Psoas muscle (tissue), 8 donors: ENCODE measurements at places on chromosomes 5 and 9. TPM values are rescaled to one million over a fixed set of nuclear protein-coding genes. Genes with fewer than 3 reads are reported as not detected.

The PCDHGA10 gene
- 0.86 TPM for total RNA-seq

The ADCY2 gene
- total RNA-seq: 76.9 TPM

DNA sequence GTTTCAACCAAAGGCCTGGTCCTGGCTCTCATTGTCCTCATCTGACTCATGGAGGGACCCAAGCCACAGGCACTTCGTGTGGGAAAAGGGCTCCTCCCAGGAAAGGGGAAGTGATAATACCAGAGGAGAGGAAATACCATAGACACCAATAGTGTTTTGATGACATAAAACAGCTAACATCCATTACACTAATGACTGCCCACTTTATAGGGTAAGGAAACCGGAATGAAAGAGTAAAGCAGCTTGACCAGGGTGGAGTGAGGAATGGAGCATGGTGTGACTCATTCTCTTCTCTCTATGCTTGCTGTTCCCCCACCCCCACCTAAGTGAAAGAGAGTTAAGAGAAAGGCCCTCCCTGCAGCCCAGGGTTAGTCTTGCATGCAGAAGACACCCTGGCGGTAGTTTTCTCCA is 67.4 kb upstream of the HRH2 start:
- H3K4me3 ChIP-seq: no peak overlapping the region
- no peak overlapping the region for H3K27ac ChIP-seq
- DNase-seq: no peak
- H3K27me3 ChIP-seq: peaks cover 2% of the 10 kb centered on the region
- no peaks in the 10 kb centered on the region for H3K36me3 ChIP-seq

- H3K4me3 ChIP-seq: no peak overlapping the region
- no peak overlapping the region for H3K27ac ChIP-seq
- H3K4me1 ChIP-seq: no peaks in the 10 kb centered on the region
- no peaks in the 10 kb centered on the region for H3K36me3 ChIP-seq
These were observed 477.3 kb downstream of the DIRAS2 start for GRCh38 chr9:90165281-90165680.

DNA sequence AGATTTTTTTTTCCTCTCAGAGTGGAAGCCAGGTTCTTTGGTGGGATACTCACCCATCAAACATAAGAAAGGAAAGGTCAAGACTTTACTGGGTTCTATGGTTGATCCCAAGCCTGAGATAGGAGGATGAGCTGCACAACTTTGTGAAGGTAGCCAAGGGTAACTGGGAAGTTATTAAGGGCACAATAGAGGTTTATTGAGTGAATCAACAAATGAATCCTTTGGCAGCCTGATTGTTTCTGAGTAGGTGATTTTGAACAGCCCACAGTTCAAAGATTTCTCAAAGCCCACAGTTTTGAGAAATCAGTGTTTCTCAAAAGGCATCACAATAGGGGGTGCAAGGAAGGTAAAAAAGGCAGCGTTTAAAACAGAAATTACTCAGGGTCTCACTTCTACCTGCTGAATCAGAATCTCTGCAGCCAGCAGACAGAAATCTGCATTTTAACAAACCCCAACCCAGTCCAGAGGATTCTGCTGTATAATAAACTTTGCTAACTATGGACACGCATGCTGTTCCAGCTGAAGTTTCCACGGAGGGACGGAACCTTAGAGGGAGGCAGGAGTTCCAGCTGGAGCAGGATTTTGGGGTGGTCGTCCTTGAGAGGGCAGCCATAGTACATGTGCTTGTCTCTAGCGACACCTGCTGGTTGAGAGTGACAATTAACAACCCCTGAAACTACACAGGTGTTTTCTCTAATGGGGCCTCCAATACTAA is 32.7 kb upstream of the FSD1L start:
- no peak overlapping the region for H3K4me3 ChIP-seq
- no peaks in the 10 kb centered on the region for H3K27me3 ChIP-seq
- DNase-seq: no peak
- no peaks in the 10 kb centered on the region for H3K4me1 ChIP-seq
- no peaks in the 10 kb centered on the region for H3K36me3 ChIP-seq

DNA sequence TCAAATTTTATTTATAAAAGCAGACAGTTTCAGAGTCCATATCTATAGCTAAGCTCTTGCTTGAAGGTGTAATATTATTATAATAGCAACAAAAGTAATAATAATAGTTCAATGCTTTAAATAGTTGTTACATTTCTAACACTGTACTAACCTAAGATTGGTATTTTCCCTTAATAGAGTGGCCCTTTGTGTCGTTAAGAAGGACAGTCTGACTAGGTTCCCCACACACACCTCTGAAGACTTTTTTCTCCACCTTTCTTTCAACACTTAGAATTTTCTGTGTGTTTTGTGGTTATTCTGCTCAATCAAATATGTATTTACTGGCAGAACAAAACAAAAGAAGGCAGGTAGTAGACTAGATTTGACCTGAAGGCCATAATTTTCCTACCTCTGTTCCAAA is 223.2 kb upstream of the ACO1 start:
- DNase-seq: no peak
- no peaks in the 10 kb centered on the region for H3K27me3 ChIP-seq
- H3K4me1 ChIP-seq: no peaks in the 10 kb centered on the region
- H3K27ac ChIP-seq: no peak overlapping the region
- no peak overlapping the region for H3K4me3 ChIP-seq
- no peaks in the 10 kb centered on the region for H3K36me3 ChIP-seq
